ENCODE measurements at places on chromosomes 4 and X.

GRCh38 chr4:154502111-154502510 lies 10.5 kb upstream of the DCHS2 start:
- no peak for DNase-seq

- DNase-seq, result no peak
These were observed 223.8 kb upstream of the BOD1L1 start for GRCh38 chr4:13851085-13851940.

DNA sequence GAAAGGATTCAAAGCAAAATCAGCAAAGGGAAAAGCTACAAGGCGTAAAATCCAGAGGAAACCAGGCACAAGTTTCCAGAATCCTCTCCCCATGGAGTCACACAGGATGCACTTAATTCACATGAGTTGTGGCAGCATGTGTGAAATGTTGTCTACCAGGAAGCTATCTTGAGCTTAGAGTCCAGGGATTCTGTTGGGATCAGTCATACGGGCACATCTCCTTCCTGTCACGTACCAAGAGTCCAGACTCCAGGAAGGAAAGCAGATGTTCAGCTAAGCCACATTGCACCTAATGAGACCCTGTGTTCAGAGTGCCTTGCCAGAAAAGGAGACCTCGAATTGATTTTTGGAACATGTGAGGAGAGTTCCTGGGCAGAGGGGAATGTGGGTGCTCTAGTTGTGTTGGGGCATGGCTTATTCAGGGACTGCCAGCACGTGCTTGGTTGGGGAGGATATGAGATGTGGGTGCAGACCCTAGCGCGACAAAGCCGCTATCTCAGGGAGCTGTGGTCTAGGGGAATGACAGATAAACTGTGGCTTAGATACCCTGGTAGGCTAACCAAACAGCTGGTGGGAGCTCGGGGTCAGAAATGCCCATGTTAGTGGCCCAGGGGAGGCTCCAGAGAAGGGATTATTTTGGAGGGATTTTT lies 70.0 kb downstream of the EVC start:
- no peak for DNase-seq

DNA sequence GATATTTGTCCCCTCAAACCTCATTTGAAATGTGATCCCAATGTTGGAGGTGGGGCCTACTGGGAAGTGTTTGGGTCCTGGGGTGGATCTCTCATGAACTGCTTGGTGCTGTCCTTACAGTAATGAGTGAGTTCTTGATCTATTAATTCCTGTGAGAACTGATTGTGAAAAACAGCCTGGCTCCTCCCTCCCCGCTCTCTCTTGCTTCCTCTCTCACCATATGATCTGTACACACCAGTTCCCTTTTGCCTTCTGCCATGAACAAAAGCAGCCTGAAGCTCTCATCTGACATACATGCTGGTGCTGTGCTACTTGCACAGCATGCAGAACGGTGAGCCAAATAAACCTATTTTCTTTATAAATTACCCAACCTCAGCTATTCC lies 11.2 kb upstream of the YIPF7 start:
- DNase-seq, result no peak

DNA sequence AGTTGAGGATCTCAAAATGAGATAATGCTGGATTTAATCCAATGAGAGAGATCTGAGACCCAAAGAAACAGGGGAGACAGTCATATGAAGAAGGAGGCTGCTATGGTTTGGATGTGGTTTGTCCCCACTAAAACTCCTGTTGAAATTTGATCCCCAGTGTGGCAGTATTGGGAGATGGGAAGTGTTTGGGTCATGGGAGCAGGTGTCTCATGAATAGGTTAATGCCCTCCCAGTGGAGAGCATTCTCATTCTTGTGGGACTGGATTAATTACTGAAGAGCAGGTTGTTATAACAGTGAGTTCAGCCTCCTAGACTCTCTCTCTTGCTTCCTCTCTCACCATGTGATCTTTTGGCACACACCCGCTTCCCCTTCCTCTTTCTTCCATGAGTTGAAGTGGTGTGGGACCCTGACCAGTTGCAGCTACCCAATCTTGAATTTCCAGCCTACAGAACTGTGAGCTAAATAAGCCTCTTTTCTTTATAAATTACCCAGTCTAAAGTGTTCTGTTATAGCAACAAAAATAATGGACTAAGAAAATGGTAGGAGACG lies 70.3 kb downstream of the PPEF2 start:
- no peak for DNase-seq

Data from thyroid gland (tissue), 4 donors.